ENCODE measurements at places on chromosomes 3 and 15.
A peak's percentile ranks its signal among the peaks of the same experiment; 100 is the strongest.

- peak; percentile 27 for DNase-seq
These were observed 105.7 kb downstream of the AKAP13 start for GRCh38 chr15:85485956-85486567.

GRCh38 chr15:40598672-40599071 lies 4.6 kb downstream of the KNL1 start:
- no peak for DNase-seq

DNA sequence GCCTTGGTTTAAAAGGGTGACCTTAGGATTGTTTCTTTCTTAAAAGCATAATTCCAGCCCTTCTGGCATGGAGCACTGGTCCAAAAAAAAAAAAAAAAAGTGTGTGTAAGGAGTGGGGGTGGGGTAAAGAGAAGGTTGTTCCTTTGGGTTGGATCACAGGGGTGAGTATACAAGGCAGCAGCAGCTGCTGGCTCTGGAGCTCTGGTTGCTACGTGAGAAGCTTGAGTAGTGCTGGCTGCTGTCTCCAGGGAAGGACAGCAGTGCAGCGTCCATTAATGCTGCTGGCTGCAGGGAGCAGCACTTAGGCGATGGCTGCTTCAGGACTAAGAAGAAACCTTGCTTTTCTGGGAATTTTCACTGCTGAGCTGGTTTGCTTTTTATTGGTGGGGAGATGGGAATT lies 2.3 kb downstream of the SETD5 start:
- no peak for DNase-seq

- DNase-seq = peak; percentile 65
These were observed 1.9 kb downstream of the KLF13 start for GRCh38 chr15:31328428-31328968.

- DNase-seq = no peak
These were observed 6.9 kb downstream of the CYFIP1 start for GRCh38 chr15:22973286-22973685.

GRCh38 chr3:60475096-60475495 lies 776.2 kb downstream of the FHIT start:
- no peak for DNase-seq

GRCh38 chr3:128081226-128081625 lies 29.0 kb downstream of the SEC61A1 start:
- no peak for DNase-seq

- no peak for DNase-seq
These were observed 97.1 kb upstream of the PRR20G start for GRCh38 chr3:127384717-127385539.

DNA sequence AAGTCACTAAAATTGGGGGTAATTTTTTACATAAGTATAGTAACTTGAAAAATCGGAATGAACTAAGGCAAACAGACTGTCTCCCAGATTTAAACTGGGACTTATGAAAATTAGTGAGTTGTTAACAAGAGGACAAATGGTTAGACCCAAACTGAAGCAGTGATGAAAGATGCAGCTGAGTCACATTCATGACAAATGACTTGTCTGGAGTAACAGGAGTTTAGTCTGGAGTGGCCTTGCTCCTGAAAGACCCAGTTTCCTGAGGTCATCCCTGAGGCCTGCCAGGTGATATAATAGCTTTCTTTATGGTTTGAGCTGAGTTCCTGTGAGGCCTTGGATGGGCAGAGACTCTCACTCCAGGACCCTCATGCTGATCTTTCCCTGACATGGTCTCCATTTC lies 9.6 kb upstream of the CTDSPL start:
- DNase-seq = no peak

- no peak for DNase-seq
These were observed 16.9 kb downstream of the ACAA1 start for GRCh38 chr3:38119821-38120692.

Measured in stimulated activated CD8-positive, alpha-beta memory T cell treated with anti-CD3 and anti-CD28 coated beads, Interleukin-4, amount 100 ng/mL, for 4 hours (primary cell).